ENCODE measurements at places on chromosomes 3 and 15. TPM values are rescaled to one million over a fixed set of nuclear protein-coding genes. Genes with fewer than 3 reads are reported as not detected.

The RBP2 gene
- not detected for total RNA-seq

The TP63 gene
- total RNA-seq: 111 TPM

The DCBLD2 gene
- total RNA-seq: 3.7 TPM

The GPR87 gene
- 55.1 TPM for total RNA-seq

The LARP6 gene
- total RNA-seq: 2.9 TPM

The P2RY14 gene
- total RNA-seq: 1.2 TPM

The NAALADL2 gene
- 1.3 TPM for total RNA-seq

The CRYGS gene
- total RNA-seq: 2.0 TPM

The SERPINI2 gene
- total RNA-seq: 1.1 TPM

The OR5K2 gene
- not detected for total RNA-seq

The GOLGA6B gene
- not detected for total RNA-seq

The CKMT1A gene
- total RNA-seq: 128 TPM

The SELENOS gene
- 69.6 TPM for total RNA-seq

The KLHL40 gene
- not detected for total RNA-seq

The FANCD2OS gene
- not detected for total RNA-seq

The PLA2G4B gene
- total RNA-seq: 52.5 TPM

The KBTBD13 gene
- total RNA-seq: not detected

The FSIP1 gene
- total RNA-seq: 0.91 TPM

The ARGFX gene
- total RNA-seq: not detected

The CEP97 gene
- 6.7 TPM for total RNA-seq

The DCLK3 gene
- not detected for total RNA-seq

The SCN11A gene
- not detected for total RNA-seq

The PRTG gene
- 0.26 TPM for total RNA-seq

The FRMD5 gene
- 0.19 TPM for total RNA-seq

The GRM7 gene
- total RNA-seq: not detected

The STRIT1 gene
- not detected for total RNA-seq

The ARPIN gene
- total RNA-seq: 16.8 TPM

The C3orf85 gene
- total RNA-seq: not detected

The CFAP92 gene
- 1.4 TPM for total RNA-seq

The DAZL gene
- total RNA-seq: not detected

The NR2E3 gene
- total RNA-seq: 0.13 TPM

The RABL3 gene
- 8.0 TPM for total RNA-seq

The ST6GAL1 gene
- total RNA-seq: 6.6 TPM

The AMOTL2 gene
- 99.0 TPM for total RNA-seq

The XRN1 gene
- 15.5 TPM for total RNA-seq

The POMGNT2 gene
- total RNA-seq: 9.9 TPM

The LYZL4 gene
- not detected for total RNA-seq

The CIDEC gene
- total RNA-seq: not detected

The MASP1 gene
- total RNA-seq: 4.6 TPM

The SYNM gene
- total RNA-seq: 33.9 TPM

The NANOGP8 gene
- 1.6 TPM for total RNA-seq

The EAF2 gene
- 4.2 TPM for total RNA-seq

The PPIP5K1 gene
- total RNA-seq: 24.2 TPM

The GOLGA6L10 gene
- 10.9 TPM for total RNA-seq

The XCR1 gene
- 0.08 TPM for total RNA-seq

The IP6K2 gene
- 59.2 TPM for total RNA-seq

The SHF gene
- 12.0 TPM for total RNA-seq

The GATM gene
- 11.1 TPM for total RNA-seq

Measured in esophagus squamous epithelium (tissue), 5 donors.